ENCODE measurements at places on chromosomes 11 and 22.

- no peak for DNase-seq
Observed at GRCh38 chr11:34525888-34526657, 12.5 kb upstream of the ELF5 start.

DNA sequence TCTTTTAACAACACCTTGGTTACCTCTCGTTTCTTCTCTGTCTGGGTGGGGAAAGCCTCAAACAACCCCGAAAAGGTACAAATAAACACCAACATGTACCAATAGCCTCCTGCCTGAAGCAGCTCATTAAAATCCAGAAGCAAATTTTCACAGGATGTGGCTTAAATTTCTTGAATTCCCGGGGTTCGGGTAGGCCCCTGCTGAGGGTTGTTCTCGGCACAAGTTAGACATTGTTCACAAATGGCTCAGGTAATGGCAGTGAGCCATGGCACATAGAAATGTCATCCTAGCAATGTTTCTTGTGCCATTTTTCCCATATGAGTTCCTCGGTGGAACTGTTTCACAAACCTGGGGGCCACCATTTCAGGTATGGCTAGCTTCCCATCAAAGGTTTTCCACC, 19.7 kb upstream of the GLYATL1 start:
- no peak for DNase-seq

GRCh38 chr22:36816636-36817524, at the start of gene PVALB:
Gene PVALB (minus strand): TSS chr22:36817035. CDS start chr22:36817005, 30 bp downstream.
- DNase-seq: peak; percentile 86

- DNase-seq: peak; percentile 66
Observed at GRCh38 chr22:41181349-41182241, 23.5 kb upstream of the L3MBTL2 start.

DNA sequence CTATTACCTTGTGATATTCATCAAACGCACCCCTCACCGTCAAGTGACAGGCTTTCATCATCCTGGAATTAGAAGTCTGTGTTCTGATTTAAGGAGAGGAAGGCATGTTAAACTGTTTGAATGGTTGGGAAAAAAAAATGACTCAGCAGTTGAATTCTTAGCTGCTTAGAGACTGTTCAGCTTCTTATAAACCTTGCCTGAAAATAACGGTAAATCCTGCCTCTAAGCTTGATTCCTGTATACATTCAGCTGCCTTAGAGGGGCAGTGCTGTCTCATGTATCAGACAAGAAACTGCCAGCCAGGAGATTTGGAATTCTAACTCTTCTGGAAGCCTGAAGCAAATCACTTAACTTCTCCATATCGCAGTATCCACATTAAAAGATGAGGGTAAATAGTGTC, 437.4 kb downstream of the JRKL start:
- DNase-seq: no peak

DNA sequence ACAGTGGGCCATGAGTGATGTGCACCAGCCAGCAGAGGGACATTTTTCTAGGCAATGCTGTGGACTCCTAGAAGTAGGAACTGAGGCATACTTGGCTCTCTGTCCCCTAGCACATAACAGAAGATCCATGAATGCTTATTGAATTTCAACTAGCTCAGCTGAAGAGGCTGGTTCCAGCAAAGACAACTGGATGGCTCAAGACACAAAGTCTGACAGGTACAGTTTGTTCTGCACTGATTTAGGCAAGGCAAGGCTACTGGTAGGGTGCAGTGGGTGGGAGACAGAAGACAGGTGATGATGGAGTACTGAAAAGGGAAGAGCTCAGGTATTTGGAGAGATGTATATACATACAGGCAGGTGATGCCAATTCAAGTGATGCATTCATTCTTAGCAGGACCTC, 72.4 kb upstream of the USP47 start:
- no peak for DNase-seq

DNA sequence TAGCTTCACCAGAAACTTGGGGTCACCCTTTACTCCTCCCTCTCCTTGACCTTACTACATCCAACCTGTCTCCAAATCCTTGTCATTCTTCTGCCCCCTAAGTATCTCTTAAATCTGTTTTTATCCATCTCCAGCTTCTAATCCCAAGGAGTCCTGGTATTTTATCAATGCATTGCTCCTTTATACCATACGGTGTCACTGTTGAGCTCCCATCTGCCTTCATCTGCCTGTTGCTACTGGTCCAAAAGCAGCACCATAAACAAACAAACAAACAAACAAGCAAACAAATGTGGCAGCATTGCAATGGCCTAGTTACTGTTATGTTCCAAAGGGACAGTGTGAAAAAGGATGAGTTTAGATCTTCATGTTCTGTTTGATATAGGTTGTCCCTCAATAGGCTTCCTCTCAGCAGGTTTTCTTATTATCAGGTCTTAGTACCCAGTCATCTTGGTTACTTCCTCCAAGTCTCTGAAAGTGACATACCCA, 34.2 kb downstream of the DNHD1 start:
- DNase-seq: peak; percentile 65

DNA sequence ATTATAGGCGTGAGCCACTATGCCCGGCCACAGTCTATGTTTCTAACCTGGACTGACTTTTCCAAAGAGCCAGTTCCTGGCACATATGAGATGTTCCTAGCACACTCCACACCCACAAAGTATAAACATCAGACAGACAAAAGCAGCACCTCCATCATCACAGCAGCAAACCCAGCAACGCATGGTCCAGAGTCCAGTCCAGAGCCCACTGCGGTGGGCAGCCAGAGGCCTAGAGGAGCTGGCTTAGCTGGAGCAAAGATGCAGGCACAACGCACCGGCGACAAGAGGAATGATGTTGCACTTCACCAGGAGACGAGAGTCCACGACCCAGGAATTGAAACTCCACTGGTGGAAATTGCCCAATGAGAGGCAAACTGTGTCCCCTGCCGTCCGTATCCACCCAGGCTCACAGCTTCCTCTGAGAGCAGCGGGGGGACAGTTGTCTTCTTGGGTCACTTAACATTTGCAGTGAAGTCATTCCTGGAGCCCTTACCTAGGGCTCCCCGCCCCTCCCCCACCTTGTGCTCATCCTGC, 36.6 kb downstream of the RPS6KA4 start:
- peak; percentile 26 for DNase-seq

DNA sequence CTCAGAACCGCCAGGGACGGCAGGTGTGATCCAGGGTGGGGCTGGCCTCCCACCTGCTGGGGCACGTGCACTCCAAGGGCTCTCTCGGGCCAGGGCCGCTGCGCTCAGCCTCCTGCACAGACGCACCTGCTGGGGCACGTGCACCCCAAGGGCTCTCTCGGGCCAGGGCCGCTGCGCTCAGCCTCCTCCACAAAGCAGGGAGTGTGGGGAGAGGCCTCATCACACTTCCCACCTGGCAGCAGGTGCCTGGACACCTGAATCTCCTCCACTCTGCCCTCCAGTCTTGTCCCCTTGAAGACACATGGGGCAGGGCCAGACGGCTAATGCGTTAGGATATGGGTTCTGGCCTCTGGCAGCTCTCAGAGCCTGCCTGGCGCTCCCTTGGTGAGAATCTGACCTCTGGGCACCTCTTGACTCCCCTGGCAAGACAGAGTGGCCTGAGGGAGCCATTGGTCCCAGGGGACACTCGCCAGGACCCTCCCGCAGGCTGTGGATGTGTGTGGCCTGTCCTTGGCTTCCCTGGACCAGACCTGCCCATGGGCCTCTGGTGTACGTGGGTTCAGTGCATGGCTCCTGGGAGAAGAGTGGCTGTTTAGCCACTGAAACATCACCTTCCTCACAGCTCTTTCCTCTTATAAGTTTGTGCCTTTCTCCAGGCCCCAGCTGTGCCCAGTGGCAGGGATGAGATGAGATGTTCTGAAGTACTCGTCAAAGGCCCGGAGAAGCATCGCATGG, 73.5 kb downstream of the BRD1 start:
- DNase-seq: no peak

GRCh38 chr11:123434911-123435310, 4.8 kb downstream of the GRAMD1B start:
- peak; percentile 34 for DNase-seq

DNA sequence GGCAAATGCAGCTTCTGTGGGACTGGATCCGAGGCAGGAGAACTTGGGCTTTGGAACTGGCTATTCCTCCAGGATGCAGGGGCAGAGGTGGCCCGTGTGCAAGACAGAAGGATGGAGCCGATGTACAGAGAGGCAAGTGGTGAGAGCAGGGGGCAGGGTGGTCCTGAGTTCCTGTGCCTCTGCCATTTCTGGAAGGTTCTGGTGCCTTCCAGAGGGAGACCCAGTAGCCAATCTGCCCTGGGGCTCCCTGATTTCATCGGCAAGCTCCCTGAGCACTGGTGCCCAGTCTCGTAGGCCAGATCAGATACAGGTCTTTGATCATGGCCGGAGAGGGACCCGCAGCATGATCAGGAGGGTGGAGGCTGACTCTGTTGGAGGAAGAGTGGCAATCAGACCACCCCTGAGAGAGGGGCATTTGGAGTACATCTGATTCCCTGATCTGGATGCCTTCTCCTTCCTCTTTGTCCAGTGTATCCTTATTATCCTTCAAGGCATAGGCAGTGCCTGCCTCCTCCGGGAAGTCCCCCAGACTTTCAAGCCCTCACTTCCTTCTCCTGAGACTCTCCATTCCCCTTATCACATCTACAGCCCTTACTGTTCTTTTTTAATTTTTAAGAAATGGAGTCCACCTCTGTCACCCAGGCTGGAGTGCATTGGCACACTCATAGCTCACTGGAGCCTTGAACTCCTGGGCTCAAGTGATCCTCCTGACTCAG, 9.7 kb downstream of the MRGPRD start:
- DNase-seq: no peak

- no peak for DNase-seq
Observed at GRCh38 chr22:50675553-50676179, 3.0 kb downstream of the SHANK3 start.

- no peak for DNase-seq
Observed at GRCh38 chr11:67357831-67358670, 4.7 kb upstream of the POLD4 start.

- DNase-seq: peak; percentile 54
Observed at GRCh38 chr22:29727131-29727523, 7.3 kb downstream of the CABP7 start.

- no peak for DNase-seq
Observed at GRCh38 chr11:44016131-44016530, 31.6 kb upstream of the ACCSL start.

GRCh38 chr22:46072110-46072881, 78.0 kb upstream of the PPARA start:
- peak; percentile 92 for DNase-seq

- no peak for DNase-seq
Observed at GRCh38 chr11:121452609-121453150, at the start of gene SORL1-AS1. Gene SORL1-AS1 (minus strand): TSS chr11:121452967.

GRCh38 chr22:30685178-30685577, 9.5 kb upstream of the OSBP2 start:
- DNase-seq: no peak

DNA sequence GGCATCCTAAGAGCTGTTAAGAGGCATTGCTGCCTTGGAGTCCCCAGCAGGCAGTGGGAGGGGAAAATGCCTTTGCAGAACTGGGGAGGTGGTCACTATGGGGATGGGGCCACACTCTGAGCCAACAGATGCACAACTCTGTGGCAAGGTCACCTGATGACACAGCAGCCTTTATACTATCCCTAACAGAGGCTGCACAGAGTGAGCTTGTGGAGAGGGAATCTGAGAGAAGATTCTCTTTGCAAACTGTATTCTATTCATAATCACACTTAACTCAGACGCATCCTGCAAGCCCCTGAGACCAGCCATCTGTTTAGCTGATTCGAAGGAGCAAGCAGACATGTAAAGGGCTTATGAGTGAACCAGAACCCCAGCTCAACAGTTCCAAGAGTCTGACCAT, 49.0 kb upstream of the TTC12 start:
- DNase-seq: no peak

GRCh38 chr11:64251016-64251752, at the start of gene PLCB3:
Gene PLCB3 (plus strand): TSS chr11:64251530. CDS start chr11:64251650, 120 bp downstream.
- peak; percentile 70 for DNase-seq

GRCh38 chr22:49554741-49555140, 272.9 kb downstream of the BRD1 start:
- DNase-seq: no peak

- DNase-seq: no peak
Observed at GRCh38 chr11:109783840-109784239, 309.4 kb upstream of the ZC3H12C start.

GRCh38 chr11:126329644-126330211, 25.8 kb upstream of the ST3GAL4 start:
- no peak for DNase-seq

DNA sequence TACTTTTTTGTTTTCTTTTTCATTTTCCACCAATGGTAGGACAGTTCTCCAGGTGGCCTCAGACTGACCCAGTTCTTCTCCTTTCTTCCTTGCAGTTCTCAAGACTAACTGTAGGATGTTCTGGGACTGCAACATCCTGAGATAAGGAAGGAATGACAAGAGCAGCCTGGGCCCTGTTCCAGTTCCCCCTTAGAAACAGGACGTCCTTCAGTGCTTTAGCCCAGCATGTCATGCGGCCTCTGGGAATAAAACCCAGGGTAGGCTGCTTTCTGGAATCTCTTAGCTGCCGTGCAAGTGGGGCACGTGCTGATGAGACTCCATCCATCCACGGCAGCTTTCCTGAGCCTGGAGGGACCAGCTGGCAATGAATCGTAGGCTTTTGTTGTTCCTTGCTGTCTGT, 24.0 kb upstream of the CADM1 start:
- no peak for DNase-seq

GRCh38 chr11:75814363-75814676, 690 bp upstream of the UVRAG start:
- no peak for DNase-seq

- no peak for DNase-seq
Observed at GRCh38 chr11:16297332-16297731, 59.0 kb downstream of the SOX6 start.

DNA sequence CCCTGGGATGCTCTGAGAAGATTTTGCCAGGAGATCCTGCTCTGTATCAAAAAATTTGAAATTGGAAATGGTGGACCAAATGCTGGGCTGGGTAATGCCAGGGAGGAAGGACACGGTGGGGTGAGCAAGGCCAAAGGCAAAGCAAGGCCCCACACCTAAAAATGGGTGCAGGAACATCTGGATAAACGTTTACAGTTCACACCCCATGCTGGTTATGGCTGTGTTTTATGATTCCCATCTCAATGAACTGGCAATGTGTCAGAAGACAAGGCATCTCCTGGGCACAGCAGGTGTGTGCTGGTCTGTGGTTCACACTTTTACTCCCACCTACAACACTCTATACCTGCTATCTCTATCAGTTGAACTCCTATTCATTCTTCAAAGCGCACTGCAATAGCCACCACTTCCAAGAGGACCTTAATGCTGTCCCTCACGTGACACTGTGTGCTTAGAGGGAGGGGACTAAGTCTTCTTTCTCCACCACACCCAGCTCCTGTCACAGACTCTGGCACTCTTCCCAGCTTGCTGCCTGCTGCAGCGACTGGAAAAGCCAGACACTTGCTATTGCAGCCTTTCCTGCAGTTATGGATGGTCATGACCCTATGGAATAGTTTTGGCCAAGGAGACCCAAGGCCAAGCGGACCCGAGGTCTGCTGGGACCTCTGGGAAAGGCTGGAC, 277.5 kb downstream of the CTTN start:
- no peak for DNase-seq

All from suppressor macrophage treated with lipopolysaccharide for 1 hour (primary cell).